Lung (tissue), 17 donors: ENCODE measurements at places on chromosomes 3 and 15. TPM values are rescaled to one million over a fixed set of nuclear protein-coding genes. Genes with fewer than 3 reads are reported as not detected.

GRCh38 chr3:123193448-123194101, 8.2 kb upstream of the SEC22A start:
- no peak for DNase-seq

DNA sequence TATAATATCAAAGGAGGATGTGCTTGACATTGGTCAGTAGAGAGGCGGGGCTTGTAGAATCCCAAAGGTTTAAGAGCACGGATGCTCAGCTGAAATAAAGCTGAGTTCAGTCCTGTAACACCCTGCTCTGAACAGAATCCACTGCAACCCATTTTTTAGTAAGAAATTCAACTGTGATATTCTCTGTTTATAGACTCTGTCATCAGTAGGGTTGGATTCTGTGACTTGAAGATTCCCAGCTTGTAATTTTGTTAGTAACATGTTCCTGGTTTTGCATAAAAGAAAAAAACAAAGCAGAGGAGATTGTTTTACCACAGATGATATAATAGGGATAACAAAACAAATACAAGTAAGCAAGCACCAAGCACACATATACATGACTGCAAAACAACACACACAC, 324.6 kb upstream of the NR2F2 start:
- DNase-seq, result peak; percentile 35

DNA sequence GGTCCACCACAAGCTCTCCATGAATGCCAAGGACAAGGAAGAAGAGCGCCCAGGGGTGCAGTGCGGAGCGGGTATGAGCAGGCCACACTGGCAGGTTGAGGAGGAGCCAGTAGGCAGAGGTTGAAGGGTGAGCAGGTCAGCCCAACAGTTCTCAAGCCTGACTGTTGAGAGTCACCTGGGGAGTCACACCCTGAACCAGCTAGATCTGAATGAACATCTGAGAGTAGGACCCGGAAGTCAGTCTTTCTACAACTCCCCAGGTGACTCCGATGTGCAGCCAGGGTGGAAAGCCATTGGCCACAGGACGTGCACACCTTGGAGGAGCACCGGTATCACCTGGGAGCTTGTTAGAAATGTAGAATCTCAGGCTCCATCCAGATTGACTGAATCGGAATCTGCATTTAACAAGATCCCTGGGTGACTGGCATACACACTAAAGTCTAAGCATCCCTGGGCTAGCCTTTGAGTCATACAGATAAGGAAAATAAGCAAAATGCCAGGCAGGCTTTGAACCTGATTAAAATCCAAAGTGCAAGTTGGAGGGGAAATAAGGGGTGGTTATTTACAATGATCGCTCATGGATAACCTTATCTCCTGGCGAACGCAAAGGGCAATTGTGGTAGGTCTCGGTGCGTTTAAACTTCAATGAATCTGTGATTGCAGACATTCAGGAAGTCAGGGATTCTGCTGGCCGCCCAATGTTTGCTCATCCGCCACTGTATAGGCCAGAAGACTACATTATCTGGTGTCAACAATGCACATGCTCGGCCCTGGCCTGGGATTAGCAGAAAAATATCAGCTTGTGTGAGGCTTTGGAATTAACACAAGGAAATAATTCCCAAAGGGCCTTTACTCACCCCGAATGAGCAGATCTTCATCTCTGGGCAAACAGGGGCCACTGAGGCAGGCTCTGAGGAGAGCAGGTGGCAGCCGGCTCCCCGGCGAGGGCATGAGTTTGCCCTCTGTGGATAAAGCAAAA, 11.7 kb upstream of the LYZL4 start:
- DNase-seq, result no peak

DNA sequence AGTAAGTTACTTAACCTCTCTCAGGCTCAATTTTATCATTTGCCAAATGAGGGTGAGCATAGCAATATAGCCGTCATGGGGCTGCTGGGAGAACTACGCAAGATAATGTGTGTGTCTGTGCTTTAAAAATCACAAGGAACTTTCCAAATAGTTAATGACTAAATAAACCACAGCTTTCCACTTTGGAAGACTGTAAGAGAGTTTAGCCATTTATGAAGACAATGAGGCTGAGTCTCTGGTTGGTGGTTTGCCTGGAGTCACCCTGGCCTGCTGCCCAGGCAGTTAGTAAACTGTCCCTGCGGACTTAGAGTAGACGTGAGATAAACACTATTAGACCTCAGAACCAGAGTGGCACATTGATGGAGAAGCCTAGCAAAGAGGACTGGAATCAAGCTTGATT, 357.7 kb downstream of the CLSTN2 start:
- DNase-seq, result peak; percentile 82

GRCh38 chr15:89442671-89443307, 53.6 kb downstream of the RHCG start:
- peak; percentile 28 for DNase-seq

SLC51B gene
- 0.85 TPM for total RNA-seq

TEX9 gene
- 46.3 TPM for total RNA-seq

CEP63 gene
- 50.1 TPM for total RNA-seq

FGF12 gene
- total RNA-seq, result 2.4 TPM

DNA sequence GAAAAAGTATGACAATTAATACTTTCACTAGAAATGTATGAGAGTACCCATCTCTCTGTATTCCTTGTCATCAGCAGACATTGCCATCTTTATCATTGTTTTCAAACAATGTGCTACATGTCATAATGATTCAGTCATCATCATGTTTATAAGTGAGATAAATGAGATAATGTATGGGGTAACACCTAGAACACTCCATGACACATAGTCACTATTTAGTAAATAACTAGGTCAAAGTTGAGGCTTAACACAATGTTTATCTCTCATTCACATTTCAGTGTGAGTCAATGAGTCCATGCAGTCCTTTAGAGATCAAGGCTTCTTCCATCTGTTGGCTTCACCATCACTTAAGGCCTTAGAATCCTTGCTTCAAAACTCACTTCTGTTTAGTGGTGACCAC, 70.0 kb downstream of the NLGN1 start:
- DNase-seq, result no peak

DNA sequence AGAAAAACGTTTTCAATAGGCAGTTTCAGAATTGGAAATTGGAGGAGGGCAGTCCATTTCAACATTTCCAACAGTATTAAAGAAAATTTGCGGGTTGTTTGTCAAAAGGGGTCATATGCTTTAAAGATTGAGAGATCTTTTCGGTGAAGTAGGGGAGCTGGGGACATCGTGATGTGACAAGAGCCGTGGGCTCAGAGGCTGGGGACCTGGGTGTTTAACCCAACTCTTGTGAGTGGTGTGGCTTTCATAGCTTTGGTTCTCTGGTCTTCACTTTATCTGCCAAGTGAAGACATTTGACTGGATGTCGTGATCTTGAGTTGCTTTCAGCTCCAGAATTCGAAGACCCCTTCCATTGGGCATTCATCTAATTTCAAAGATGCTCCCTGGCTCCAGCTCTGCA, 133.2 kb downstream of the PGPEP1L start:
- no peak for DNase-seq

CCDC13 gene
- 4.4 TPM for total RNA-seq

- DNase-seq, result peak; percentile 87
Observed at GRCh38 chr3:24764236-24764915, 269.7 kb upstream of the THRB start.

DNA sequence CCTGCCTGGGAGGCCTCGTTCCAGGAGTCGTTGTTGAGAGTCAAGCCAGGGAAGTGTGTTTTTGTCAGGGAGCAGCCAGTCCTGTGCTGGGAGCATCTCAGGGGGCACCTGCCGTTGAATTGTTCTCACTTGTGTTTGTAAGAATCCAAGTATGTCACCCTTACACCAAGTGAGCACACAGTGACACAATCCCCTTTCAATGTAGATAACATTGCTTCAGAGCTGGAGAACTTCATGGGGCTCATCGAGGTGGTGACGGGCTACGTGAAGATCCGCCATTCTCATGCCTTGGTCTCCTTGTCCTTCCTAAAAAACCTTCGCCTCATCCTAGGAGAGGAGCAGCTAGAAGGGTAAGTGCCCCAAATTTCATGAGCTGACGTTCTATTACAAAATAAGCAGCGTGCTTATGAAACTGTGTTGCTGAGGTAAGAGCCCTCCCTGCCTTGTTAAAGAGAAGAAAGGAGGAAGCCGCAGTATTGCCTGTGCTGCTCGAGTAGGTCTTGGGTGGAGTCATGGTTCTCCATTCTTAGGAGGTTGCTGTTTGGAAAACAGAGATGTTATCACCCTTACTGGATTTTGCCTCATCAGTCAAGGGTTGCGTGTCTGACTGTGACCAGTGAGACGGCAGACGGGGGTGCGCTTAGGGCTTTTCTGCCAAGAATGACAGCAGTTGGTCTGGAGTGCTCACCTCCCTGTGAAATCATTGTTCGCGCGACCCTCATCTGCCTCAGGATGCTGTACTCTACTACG, 108.1 kb downstream of the PGPEP1L start:
- no peak for DNase-seq

GRCh38 chr15:71148048-71148447, 32.8 kb downstream of the THSD4 start:
- no peak for DNase-seq
